ENCODE measurements at places on chromosomes 16 and 17. TPM values are rescaled to one million over a fixed set of nuclear protein-coding genes. Genes with fewer than 3 reads are reported as not detected.
A peak's percentile ranks its signal among the peaks of the same experiment; 100 is the strongest.

DNA sequence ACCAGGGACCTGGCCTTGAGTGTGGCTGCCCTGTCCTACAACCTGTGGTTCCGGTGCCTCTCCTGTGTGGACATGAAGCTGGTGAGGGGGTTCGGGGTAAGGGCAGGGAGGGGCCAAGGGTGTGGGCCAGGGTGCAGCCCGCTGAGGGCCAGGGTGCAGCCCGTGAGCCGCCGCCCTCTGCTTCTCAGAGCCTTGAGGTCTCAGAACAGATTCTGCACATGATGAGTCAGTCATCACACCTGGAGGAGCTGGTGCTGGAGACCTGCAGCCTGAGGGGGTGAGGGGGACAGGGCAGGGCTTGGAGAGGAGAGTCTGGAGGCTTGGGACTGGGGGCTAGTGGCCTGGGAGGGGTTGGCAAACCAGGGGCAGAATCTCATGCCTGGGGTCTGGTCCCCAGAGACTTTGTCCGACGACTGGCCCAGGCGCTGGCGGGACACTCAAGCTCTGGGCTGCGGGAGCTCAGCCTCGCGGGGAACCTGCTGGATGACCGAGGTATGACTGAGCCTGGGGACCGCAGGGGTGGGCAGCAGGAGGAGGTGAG lies 2.2 kb downstream of the CARMIL2 start:
- DNase-seq = no peak

GRCh38 chr17:8126491-8127066 lies 2.7 kb upstream of the HES7 start:
- no peak for DNase-seq

- no peak for DNase-seq
These were observed 124.2 kb downstream of the PARN start for GRCh38 chr16:14505846-14506245.

GRCh38 chr17:17354560-17355349 lies 51.6 kb downstream of the NT5M start:
- DNase-seq = peak; percentile 68

The NPIPA2 gene
- 0.45 TPM for total RNA-seq
